Stimulated activated CD4-positive, alpha-beta T cell treated with anti-CD3 and anti-CD28 coated beads, Interleukin-15, amount 100 ng/mL, for 1 hour (primary cell): ENCODE measurements at places on chromosomes 11 and 22.

- DNase-seq: no peak
Measured at GRCh38 chr11:108486331-108486730, 11.9 kb downstream of the POGLUT3 start.

GRCh38 chr11:48210052-48210451 is 6.6 kb upstream of the OR4B1 start:
- no peak for DNase-seq

DNA sequence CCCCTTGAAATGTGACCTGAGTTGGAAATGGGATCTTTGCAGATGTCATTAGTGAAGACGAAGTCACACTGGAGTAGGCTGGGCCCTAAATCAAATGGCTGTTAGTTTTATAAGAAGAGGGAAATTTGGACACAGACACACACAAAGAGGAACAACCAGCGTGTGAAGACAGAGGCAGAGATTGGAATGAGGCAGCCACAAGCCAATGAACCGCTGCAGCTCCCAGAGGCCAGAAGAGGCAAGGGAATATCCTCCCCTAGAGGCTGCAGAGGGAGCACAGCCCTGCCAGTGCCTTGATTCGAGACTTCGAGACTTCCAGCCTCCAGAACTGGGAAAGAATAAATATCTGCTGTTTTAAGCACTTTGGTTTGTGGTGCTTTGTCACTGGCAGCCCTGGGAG is 484.5 kb downstream of the MN1 start:
- DNase-seq: no peak

- no peak for DNase-seq
Measured at GRCh38 chr22:36328635-36329253, 59.0 kb downstream of the MYH9 start.

DNA sequence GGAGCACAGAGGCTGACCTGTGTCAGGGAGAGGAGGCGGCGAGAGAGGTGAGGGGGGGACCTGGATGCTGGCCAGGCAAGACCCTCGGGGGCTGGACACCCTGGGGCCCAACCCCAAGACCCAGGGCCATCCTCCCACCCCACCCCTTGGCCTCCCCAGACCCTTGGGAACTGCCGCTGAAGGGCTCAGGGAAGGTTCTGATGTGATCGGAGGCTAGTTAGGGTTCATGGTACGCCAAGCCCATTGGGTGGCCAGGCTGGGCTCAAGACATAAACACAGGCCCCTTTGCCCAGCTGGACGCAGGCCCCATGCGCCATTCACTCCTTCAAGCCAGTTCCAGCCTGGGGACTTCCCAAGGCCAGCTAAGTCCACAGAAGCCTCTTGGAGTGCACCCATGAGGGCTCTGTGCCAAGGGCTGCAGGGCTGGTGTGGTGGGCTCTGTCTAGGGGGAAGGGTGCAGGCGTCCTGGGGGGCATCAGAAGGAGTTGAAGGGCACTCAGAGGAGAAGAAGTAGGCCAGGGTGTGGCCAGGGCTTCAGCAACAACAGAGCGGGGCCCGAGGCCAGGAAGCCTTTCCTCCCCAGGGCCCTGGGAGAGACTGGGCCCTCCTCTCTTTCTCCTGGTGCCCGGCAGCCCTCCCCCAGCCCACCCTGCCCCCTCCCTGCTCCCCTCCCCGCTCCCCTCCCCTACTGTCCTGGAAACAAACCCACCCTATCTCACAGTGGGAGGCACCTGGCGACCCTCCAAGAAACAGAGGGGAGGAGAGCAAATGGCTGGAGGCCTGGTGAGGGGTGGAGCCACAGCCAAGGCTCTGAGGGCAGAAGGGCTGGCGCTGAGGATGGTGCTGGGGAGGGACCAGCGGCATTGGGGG is 12.9 kb downstream of the TSPAN32 start:
- DNase-seq: no peak
